ENCODE measurements at places on chromosomes 2 and 18.

DNA sequence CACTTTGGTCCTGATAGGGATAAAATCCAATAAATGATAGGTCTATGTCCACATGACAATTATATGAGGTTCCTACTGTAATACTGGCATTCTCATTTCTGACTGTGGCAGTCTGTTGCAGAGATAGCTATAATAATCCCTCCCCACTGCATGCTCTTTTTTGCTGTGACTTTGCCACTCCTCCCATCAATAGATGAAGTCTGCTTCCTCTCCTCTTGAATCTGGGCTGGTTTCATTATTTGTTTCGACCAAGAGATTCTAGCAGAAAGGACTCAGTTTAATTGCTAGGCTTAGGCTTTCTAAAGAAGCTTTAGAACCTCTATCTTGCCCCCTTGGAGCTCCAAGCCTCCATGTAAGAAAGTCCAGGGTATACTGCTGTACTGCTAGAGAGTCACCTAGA is 23.3 kb upstream of the CREB1 start:
- DNase-seq: no peak

DNA sequence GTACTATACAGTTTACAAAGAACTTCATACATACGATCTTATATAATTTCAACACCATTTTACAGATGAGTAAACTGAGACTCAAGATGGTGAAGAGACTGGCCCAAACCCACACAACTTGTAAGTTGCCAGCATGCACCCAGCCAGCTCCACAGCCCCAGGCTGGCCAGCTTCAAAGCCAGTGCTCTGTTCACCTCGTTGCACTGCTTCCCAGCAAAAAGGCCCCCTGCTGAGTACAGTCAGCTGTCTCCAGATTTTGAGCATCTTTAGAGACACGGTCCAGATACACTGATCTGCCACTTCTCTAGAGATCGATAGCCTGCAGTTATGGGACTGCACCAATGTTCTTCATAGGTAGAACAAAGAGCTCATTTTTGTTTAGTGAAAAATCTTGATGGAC is 257.2 kb upstream of the CHAC2 start:
- DNase-seq: no peak

- DNase-seq: no peak
These were observed 263.9 kb downstream of the FIGN start for GRCh38 chr2:163471947-163472346.

DNA sequence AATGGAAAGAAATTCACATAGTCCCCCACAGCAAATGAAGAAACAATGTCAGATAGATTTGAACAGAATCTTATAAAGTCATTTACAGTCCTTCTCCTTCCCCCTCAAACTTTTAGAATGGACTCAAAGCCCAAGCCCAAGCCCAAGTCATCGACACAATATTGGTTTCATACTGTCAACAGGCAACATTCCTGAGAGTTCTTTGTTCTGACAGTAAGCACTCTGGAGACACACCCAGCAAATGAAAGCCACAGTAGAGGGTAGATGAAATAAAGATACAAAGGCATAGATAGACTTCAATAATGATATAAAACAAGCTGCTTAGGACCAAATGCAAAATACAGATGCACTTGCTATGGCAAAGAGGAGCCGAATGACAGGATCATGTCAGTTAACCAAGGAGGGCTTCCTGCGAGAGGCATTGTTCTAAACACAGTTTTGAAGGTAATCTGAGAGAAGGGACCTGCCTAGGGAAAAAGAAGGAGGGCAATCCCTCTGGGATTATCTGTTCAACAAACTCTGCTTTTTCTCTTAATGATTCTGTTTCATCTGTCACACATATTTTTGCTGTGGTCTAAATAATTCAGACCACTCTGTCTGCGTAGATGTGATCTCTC is 97.1 kb upstream of the MAP4K3 start:
- no peak for DNase-seq
